Stimulated activated CD4-positive, alpha-beta T cell treated with anti-CD3 and anti-CD28 coated beads, Interleukin-15, amount 100 ng/mL, for 1 hour (primary cell): ENCODE measurements at places on chromosomes 4 and X.

DNA sequence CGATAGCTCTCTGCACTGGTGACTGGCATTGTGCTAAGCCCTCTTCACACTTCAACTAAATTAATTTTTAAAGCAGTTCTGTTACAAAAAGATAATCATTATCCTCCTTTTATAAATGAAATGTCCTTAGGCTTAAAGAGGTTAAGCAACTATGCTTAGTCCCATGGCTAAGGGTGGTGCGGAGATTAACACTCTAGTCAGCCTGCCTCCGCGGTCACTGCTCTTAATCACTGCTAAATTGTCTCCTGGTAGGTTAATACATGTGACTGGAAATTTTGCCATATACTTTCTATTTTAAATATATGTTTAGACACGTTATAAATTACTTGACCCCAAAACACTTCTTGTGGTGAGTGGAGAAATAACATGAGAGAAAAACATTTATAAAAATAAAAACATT is 473.7 kb downstream of the CENPC start:
- DNase-seq, result no peak

GRCh38 chrX:11678158-11678557 is 12.4 kb upstream of the ARHGAP6 start:
- no peak for DNase-seq

DNA sequence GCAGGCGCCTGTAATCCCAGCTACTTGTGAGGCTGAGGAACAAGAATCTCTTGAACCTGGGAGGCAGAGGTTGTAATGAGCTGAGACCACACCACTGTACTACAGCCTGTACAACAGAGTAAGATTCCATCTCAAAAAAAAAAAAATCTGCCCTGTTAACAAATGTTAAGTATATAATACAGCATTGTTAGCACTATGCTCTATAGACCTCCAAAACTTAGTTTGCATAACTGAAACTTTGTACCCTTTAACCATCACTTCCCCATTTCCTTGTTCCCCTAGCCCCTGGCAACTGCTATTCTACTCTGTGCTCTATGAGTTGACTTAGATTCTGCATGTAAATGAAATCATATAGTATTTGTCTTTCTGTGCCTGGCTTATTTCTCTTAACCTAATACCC is 76.7 kb downstream of the TAB3 start:
- no peak for DNase-seq

DNA sequence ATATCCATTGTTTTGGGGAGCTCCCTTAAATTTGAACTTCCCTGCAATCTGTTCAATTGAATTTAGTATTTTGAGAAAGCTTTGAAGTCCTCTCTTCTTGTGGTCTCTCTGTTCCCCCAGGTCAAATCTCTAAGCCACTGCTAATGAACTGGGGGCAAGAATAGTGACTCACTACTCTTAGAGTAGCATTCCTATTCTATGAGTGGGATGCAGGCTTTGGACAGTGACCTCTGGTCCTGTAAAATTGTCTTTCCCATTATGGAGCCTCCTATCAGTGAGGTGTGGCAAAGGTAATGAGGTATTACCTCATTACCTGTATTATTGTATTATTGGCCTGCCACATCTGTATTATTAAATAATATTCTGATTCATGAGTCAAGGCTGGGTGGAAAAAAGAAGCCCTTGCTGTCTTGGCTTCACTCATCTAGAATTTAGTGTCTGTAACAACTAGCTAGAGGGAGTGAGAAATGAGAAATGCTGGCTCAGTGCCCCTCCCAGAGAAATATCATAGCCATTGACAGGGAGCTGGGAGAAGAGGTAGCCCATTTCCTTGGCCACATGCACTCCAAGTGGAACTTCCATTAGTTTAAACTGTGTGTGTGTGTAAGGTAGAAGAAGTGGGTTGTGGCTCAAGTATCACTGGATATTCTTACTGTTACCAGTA is 393.9 kb upstream of the CTSO start:
- no peak for DNase-seq

DNA sequence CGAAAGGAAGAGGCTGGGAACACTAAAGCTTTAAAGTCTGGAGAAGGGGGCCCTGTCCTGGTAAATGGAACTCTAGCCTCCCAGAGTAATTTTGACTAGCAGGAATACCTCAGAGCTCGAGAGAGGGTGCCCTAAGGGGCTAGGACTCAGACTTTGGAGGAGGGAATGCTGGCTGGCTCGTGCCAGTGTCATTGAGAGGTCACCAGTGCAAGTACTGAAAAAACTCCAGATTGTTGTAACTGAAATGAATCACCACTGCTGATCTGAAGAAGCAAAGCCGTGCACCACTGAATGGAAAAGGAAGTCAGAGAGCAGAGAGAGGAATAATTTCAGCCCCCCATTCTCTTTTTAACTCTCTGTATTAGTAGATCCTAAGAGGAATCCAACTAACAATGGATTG is 690.2 kb downstream of the FAT4 start:
- no peak for DNase-seq

DNA sequence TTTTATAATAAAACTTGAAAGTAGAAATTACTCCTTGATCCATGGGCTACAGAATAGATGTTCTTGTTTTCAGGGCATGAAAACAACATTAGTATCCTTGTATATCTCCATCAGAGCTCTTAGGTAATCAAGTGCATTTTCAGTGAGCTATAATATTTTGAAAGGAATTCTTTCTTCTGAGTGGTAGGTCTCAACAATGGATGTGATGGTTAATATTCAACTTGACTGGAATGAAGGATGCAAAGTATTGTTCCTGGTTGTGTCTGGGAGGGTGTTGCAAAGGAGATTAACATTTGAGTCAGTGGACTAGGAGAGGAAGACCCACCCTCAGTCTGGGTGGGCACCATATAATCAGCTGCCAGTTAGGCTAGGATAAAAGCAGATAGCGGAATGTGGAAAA is 100.1 kb downstream of the LCORL start:
- no peak for DNase-seq
